ENCODE measurements at places on chromosomes 4 and X.

DNA sequence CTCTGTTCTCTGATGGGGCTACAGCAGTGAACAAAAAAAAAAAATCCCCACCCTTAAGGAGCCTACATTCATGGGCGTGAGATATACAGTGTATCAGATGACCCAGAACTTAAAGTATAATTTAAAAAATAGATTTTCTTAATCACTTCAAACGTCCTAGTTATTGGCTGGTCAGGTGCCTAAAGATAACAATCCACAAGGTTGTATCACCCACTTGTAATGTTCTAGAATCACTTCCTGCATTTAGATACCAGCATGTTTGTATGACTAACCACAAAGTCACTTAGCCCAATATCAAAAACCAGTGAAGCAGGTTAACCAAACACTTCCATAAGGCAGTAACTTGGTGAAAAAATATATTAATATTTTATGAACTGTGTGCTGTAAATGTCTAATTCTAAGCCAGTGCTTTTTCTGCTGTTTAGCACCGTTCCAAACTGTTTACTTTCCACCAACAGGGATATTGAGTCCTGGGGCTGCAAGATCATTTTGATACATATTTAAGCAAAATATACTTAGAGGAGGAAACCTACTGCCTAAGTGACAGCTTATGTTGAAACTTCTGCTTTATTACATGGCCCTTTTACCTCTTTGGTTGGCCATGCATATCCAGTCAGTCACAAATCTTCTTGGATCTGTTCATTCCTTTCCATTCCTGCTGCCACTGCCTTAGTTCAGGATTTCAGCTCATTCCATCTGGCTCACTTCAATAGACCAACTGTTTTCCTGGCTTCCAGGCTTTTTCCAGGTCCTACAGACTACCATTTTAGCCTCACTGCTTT, 43.3 kb downstream of the CD40LG start:
- DNase-seq: peak; percentile 51

- DNase-seq: no peak
Measured at GRCh38 chrX:152904151-152905080, 6.5 kb downstream of the ZNF185 start.

GRCh38 chr4:9762823-9763475, 18.5 kb upstream of the DRD5 start:
- peak; percentile 83 for DNase-seq

GRCh38 chrX:32084757-32085156, 1012.9 kb upstream of the FTHL17 start:
- DNase-seq: no peak

GRCh38 chr4:121277194-121278105, 103.4 kb downstream of the QRFPR start:
- DNase-seq: peak; percentile 46

GRCh38 chr4:21366840-21367239, 581.7 kb downstream of the KCNIP4 start:
- no peak for DNase-seq

DNA sequence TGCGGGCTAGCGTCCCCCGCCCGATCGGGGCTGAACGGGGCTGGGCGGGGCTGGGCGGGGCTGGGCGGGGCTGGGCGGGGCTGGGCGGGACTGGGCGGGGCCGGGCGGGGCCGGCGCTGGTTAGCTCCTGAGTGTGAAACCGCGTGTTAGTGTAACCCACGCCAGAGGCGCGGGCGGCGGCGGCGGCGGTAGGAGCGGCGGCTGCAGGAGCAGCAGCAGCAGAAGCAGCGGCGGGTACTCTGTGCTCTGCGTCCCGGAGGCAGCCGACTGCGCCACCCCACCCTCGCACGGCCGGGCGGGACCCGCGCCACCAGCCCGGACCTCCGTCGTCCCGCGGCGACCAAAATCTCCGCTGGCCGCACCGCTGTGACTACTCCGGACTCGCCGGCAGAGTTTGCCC, 128.1 kb downstream of the LAS1L start:
- peak; percentile 45 for DNase-seq

DNA sequence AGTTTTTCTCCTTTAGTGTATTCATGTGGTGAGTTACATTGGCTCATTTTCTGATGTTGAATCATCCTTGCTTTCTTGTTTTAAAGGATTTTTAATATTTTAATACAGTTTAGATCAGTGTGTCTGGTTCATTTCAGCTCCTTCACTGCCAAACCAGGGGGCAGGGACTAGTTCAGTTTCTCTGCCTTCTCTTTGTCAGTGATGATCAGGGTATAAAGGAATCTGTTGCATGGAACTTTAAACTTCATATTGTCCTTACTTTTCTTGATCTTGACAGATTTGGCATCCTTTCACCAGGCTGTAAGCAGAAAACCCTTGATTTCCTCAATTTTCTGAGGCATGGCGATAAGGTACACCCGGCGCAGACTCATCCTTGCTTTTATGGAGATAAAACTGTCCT, 149.4 kb downstream of the KDR start:
- DNase-seq: no peak

GRCh38 chr4:26692014-26692726, 108.3 kb downstream of the TBC1D19 start:
- DNase-seq: no peak

GRCh38 chr4:165288639-165289422, 38.6 kb upstream of the MSMO1 start:
- DNase-seq: no peak

- no peak for DNase-seq
Measured at GRCh38 chrX:154695911-154696675, 42.7 kb upstream of the CTAG2 start.

- DNase-seq: no peak
Measured at GRCh38 chrX:148552775-148553174, 52.4 kb downstream of the AFF2 start.

GRCh38 chr4:110905367-110905766, 282.5 kb upstream of the PITX2 start:
- DNase-seq: no peak

GRCh38 chr4:101067383-101067782, 279.9 kb downstream of the PPP3CA start:
- no peak for DNase-seq

GRCh38 chr4:127103681-127104115, 529.1 kb upstream of the INTU start:
- DNase-seq: no peak

DNA sequence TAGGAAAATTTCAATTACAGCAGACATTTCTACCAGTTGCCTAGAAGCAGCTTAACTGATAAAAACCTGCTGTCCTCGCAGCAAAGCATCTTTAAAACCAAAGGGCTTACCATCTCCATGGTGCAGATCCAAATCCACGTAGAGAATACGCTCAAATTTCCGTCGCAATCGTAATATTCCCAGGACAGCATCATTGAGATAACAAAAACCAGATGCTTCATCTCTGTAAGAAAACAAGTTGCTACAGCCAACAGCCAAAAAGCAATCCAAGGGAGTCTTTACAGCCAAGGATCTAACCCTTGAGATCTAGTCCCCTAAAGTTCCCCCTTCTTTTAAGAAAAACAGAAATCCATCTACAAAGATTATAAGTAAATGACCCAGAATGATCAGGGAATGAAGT, 77.6 kb downstream of the HDAC8 start:
- no peak for DNase-seq

- DNase-seq: peak; percentile 49
Measured at GRCh38 chr4:25925486-25926201, 11.6 kb downstream of the SMIM20 start.

DNA sequence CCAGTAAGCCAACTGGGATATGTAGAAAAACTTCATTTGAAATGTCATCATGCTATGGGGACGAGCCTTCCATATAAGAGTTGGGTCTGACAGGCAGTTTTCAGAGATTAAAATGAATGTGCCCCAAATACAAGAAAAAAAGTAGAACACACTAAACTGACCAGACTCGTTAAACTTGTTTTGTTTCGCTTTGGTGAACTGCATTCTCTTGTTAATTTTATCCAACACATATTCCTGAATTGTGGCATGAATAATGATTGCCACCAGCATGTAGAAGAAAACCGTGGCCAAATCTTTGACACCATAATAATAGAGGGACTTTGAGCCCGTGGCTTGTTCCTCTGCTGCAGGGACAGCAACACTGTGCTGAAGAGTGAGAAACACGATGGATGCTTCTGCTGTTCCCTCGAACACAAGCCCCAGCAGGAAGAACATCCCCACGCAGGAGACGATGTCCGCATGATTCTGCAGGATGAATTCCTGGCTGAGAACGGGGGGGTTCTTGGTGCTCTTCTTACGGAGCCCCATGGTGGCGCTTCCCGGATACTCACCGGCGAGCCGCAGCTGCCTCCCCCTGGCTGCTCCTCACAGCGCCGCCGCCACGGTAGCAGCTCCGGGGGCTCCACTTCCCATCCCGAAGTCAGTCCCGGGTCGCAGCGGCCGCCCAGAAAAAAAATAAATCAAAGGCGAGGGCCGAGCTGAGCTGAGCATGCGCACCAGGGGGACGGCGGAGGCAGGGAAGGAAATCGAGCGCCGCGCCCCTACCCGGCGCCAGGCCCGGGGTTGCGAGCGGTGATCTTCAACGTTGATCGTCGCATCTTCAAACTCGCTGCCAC, at the start of gene TRAM1L1:
TSS of gene TRAM1L1 (minus strand) at position 711 of the 836 bp plus-strand sequence. CDS start at position 528, 183 bp downstream.
- no peak for DNase-seq

- DNase-seq: peak; percentile 40
Measured at GRCh38 chr4:64713256-64713840, 304.1 kb upstream of the TECRL start.

DNA sequence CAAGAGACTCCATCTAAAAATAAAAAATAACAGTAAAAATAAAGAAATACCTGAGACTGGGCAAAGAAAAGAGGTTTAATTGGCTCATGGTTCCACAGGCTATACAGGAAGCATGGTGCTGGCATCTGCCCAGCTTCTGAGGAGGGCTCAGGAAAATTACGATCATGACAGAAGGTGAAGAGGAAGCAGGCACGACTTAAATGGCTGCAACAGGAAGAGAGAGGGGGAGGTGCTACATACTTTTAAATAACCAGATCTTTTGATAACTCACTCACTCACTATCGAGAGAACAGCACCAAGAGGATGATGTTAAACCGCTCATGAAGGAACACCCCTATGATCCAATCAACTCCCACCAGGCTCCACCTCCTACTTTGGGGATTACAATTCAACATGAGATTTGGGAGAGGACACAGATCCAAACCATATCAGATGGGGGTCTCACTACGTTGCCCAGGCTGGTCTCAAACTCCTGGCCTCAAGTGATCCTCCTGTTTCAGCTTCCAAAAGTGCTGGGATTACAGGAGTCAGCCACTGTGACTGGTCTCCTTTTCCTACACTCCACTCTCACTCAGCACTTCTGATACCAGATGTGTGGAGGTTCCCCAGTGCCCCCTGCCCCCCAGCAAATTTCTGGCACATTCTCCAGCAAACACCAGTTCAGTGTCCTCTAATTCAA, 11.9 kb upstream of the ZNF157 start:
- DNase-seq: no peak

- no peak for DNase-seq
Measured at GRCh38 chr4:185600801-185601434, 65.6 kb upstream of the PDLIM3 start.

DNA sequence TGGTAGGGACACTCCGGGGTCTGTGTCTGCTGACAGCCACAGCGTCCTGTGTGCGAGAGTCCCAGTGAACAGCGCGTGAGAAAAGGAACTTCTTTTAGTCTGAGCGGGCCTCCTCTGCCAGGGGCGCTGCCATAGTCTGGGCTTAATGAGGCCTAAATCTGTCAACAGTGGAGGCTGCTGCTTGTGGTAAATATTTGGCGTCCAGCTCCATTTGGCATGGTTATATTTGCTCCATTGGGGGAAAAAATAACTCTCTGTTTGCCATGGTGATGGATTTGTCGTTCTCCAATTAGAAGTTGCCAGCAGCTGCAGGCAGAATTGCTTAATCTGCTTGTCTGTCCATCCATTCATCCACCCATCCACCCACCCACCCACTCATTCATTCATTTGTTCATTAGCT, 71.4 kb upstream of the PSAPL1 start:
- no peak for DNase-seq

DNA sequence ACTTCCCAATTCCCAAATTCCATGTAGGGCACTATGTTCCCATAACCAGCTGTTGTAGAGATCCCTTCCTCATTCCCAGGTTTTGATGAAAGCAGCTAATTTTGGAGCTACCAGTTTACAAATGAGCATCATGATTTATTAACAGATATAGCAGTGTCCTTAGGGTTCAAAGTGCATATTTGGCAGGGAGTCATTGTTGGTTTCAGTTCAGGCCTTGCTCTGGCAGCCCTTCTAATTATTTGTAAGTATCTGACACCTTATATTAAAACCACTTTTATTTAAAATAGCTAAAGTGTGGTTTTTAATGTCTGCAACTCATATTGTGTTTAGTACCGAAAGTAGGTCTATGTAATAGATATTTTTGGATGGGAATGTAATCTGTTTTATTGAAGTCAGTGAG, 518.5 kb downstream of the TLL1 start:
- DNase-seq: no peak

GRCh38 chr4:33650036-33650435, 2594.3 kb downstream of the ARAP2 start:
- no peak for DNase-seq

GRCh38 chr4:127006446-127006877, 626.3 kb upstream of the INTU start:
- DNase-seq: no peak

DNA sequence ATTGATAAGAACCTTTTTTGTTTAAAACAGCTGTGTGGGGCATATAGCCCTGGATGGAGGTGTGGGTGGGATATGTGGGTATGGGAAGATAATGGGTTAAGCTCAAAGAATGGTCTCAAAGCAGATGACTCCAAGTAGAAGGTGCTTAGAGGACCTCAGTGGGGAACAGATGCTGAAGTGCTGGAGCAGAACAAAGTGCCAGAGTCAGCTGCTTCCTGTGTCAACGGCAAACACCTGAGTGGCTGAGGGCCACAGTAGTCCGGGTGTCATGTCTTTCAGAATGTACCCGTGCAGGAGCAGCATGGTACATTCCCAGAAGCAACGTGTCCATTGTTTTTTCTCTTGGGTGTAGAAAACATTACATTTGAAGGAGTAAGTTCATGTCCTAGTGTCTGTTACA, 210.6 kb downstream of the CCNG2 start:
- no peak for DNase-seq

- DNase-seq: no peak
Measured at GRCh38 chrX:49101629-49101984, 21.9 kb upstream of the WDR45 start.

- DNase-seq: no peak
Measured at GRCh38 chr4:3768842-3769641, 2.9 kb downstream of the ADRA2C start.

DNA sequence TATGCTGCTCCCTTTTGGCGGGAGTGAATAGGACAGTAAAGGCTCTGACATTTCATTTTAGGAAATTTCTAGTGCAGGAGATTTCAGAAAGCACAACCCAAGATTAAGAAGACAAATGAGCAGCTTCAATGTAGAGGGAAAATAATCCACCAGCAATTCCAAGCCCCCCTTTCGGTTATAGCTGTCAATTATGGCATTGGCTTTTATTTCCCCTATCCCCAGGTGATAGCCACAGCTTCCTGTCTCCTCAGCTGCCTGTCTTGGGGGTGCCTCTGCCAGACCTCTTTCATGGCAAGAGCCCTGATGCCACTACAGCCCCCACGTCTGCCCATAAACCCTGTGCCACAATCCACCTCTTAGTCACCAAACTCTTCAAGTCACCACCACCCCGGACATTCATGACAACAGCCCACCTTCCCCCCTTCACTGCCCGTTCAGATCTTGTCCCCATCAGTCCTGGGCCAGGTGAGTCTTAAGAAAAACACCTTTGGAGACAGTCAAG, 48.4 kb upstream of the CLNK start:
- no peak for DNase-seq

All from MM.1S (cell line).